T-helper 1 cell (primary cell): ENCODE measurements at places on chromosomes 2 and 18.

DNA sequence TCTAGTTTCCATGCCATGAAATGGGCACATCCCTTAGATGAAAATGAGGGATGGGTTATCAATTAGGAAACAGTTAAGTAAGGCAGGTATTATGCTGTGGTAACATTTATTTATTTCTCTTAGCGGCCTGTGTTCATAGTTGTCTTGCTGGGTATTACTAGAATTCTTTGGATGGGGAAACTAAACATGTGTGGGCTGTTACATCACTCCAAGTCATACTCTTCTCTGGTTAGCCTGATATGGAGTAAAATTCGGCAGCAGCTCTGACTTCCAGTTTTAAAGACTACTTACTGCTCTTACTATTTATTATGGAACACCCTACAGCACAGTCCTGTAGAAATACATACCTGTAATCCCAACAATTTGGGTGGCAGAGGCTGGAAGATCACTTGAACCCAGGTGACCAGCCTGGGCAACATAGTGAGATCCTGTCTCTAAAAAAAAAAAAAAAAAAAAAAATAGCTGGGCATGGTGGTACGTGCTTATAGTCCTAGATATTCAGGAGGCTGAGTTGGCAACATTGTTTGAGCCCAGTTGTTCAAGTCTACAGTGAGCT is 33.1 kb upstream of the RASGRP3 start:
- no peak for DNase-seq

DNA sequence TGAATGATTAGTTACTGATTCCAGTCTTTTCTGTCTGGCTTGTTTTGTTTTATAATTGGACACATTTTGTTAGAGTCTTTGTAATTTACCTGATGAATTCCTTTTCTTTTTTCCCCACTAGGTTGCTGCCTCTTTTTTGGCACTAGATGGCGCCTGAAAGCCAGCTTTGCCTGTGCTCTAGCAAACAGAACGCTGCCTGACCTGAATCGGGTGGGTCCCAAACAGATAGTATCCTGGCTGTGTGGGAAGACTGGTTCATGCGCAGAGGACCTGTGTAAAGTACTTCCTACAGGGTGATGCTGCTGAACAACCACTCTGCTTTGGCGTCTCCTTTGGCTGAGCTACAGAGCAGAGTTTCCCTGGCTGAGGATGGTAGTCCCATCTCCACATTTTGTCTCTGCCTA is 288.2 kb downstream of the IKZF2 start:
- DNase-seq, result no peak

- no peak for DNase-seq
Observed at GRCh38 chr18:26655525-26656430, 107.4 kb upstream of the KCTD1 start.

- DNase-seq, result no peak
Observed at GRCh38 chr2:236715491-236715961, 145.9 kb downstream of the ACKR3 start.

- DNase-seq, result no peak
Observed at GRCh38 chr2:138618971-138619370, 117.4 kb downstream of the SPOPL start.

DNA sequence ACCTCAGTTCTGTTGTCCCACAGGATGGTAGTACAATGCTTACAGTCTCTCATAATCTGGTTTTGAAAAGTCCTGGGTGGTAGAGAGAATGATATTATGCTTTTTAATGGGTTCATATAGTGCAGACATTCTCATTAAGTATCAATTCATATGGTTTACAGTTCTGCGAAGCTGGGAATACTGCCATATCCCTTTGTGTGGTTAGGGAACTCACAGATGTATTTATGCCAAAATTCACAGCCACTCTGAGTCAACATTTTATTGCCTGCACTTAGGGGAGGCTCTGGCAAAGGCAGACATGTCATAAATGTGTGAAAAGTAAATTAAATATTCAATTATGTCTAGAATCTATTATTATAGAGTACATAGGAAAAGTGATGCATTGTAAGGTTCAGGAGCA is 808.2 kb downstream of the SUCLG1 start:
- no peak for DNase-seq

DNA sequence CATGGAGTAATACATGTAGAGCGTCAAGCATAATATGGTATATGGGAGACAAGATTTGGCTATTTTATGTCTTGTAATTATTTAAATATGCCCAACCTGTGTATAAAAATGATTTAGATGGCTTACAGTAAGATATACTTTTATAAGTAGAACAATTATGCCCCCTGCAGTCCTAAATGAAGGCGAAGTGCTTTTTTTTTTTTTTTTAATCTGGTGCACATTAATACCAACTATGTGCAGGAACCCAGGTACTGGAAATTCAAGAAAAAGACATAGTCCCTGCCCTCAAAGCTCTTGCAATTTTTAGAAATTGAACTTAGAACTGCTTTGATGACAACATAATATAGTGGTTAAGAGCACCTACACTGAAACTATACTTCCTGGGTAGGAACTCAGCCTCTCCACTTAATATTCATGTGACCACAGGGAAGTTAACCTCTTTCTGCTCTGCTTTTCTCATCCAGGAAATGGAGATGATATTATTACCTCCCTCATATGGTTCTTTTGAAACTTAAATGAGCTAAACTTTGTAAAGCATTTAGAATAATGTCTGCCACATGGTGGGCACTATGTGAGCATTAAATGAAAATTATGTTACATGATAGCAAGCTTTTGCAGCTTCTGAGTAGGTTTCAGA is 38.1 kb downstream of the AFTPH start:
- no peak for DNase-seq

- no peak for DNase-seq
Observed at GRCh38 chr2:176088048-176088936, 4.2 kb upstream of the HOXD13 start.

DNA sequence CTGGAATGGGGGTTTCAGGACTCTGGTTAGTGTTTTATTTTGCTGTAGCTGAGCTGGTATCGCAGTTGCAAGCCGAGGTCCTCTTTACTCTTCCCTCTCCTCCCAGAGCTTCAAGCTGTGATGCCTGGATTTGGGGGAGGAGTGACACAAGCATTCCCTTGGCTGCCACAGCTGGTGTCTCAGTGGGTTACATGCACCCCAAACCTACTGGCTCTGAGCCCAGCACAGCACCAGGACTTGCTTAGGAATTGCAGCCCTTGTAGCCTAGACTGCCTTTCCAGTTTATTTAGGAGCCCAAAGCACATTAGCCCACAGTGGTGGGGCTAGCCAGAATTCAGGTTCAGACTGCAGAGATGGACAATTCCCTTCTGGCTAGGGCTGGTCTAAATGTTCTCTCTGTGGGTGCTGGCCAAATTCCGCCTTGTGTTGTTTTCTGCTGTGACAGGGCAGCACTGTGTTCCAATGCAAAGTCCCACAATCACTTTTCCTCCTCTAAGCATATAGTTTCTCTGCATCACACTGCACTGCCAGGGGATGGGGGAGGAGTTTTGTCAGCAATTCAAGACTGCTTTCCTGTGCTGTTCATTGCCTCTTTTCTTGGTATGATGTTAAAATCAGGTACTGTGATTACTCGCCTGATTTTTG is 122.8 kb downstream of the SLC4A10 start:
- DNase-seq, result no peak

DNA sequence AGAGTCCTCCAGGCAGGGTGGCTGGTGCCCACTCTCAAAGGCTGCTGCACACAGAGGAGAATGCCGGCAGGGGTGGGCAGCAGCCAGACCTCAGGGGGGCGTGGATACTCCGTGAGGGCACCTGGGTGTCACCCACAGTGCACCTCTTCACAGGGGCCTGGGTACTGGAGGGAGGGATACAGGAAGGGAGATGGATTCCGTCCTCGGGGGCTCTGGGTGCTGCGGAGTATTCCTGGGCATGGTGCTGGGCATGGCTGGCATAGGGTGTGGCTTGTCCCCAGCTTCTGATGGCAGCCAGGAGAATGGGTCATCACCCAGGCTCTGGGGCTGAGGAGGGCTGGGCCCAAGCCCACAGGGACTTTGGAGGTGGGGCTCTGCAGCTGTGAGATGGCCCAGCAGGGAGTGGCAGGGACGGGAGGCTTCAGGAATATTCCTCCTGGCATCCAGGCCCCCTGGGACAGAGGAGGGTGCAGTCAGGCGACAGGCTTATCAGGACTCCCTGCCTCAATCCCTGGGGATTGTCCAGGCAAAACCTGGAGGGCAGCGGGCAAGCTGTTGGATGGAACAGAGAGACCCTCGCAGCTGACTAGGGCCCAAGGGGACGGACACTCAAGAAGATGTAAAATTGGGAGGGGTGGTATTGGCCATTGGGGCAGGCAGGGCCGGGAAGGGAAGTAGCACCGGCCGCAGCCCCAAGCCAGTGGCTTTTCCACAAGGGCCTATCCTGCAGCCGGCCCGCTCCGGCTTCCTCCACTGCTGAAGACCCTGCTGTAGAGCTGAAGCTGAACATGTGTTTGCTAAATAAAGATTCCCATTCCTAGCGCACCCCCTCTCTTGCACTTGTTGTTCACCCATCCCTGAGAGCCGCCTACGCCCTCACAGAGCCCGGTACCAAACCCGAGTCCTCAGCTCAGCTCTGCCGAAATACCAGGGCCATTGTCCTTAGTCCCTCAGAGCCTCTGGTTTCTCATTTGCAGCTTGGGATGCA is 5.7 kb upstream of the KLHL30 start:
- DNase-seq, result peak; percentile 6

GRCh38 chr2:121804997-121805765 is 49.7 kb downstream of the TSN start:
- no peak for DNase-seq

GRCh38 chr18:80157708-80158343 is 48.8 kb downstream of the ADNP2 start:
- no peak for DNase-seq

DNA sequence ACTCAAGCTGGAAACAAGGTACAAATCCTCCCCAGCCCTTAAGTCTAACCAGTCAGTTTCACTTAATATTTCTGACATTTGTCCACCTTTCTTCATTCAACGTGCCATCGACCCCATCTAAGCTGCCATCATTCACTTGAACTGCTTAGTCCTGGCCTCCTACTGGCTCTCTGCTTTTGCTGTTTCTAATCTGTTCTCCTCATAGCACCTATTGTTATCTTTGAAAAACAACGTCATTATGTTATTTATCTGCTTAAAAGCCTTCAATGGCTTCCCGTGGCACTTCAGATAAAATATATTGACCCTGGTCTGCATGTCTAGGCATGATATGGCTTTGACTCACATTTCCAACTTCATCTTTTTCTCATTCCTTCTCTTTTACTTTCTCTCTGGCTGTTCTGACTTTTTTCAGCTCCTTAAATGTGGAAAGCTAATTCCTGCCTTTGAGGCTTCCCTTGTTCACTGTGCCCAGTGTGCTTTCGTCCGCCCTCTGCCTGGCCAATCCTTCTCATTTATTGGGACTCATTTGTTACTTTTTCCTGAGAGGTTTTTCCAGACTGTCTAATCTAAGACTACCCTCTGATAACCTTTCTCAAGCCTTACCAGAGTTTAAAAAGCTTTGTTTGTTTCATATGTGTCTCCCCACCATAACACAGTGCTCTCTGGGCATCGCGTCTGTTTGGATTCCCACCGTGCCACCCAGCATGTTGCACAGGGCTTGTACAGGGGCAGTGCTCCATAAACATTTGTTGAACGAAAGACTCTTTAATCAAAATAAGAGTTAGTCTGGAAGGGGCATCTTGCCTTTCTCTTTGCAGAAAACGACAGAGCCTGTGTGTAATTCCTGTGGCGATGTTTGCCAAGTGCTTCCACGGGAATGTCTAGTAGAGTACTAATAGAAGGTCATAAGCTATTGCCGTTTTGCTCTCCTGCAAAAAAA is 183.9 kb downstream of the FMNL2 start:
- no peak for DNase-seq

GRCh38 chr2:146576339-146577111 is 1268.3 kb upstream of the ACVR2A start:
- no peak for DNase-seq

- no peak for DNase-seq
Observed at GRCh38 chr2:27489118-27489497, 435 bp downstream of the IFT172 start.

GRCh38 chr2:190583507-190584337 is 49.2 kb upstream of the NEMP2 start:
- no peak for DNase-seq

DNA sequence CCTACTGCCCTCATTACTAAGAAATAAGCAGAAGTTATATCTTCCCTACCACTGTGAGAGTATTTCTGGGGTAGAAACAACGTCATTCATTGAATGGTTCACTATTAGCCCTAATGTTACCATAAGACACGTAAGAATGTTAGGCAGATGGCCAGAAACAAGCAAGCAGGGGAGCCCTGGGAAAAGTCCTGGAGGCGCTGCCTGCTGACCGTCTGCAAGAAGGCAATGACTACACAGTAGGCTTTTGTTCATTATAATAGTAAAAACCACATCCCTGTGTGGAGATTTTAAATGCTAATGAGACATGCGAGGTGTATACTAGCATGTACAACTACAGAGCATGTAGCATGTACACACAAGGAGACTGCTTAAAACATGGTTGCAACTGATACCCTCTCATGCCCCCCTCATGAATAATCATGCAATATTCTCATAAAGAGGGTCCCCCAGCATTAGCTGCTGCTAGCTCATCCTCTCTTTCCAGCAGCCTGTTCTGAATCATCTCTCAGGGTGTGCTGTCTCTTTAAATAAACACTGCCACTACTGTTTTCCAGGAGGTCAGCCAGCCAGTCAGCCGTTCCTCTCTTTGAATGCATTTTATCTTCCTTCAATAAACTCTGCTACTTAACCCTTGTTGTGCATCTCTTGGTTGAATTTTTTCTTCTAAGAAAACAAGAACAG is 23.6 kb downstream of the SUCLG1 start:
- no peak for DNase-seq

GRCh38 chr2:205759732-205760131 is 77.4 kb downstream of the NRP2 start:
- DNase-seq, result no peak

- DNase-seq, result no peak
Observed at GRCh38 chr2:239789711-239790110, 235.4 kb downstream of the NDUFA10 start.

GRCh38 chr2:234468503-234468902 is 28.4 kb downstream of the ARL4C start:
- no peak for DNase-seq

DNA sequence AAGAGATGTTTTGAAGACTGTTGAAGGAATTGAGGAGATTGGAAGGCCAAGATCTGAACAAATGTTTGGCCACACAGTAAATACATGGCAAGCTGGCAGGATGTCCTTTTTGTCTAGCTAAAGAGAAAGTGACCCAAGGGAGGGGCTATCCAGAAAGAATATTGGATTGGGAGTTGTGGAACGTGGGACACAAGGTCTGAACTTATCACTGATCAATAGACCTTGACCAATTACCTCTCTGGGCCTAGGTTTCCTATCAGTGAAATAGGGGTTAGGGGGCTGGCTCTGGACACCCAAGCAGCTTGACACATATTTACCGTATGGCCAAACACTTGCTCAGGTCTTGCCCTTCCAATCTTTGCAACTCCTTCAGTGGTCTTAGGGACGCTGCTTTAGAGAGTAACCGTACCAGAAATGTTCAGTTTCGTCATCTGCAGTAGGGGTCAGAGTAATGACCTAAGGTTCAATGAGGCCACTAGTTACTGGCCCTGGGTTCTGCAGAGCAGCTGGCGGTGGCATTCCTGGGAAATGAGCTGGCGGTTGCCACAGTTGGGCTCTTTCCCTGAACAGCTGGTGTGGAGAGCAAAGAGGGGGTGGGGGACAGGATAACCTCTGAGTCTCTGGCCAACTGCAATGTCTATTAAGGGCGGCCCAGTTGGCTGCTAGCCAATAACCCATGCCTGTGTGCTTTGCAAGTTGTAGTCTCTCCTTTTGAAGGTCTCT is 70.1 kb upstream of the STPG4 start:
- no peak for DNase-seq

GRCh38 chr18:65221736-65222135 is 529.1 kb upstream of the CDH7 start:
- no peak for DNase-seq

- no peak for DNase-seq
Observed at GRCh38 chr2:70400539-70400938, 98.7 kb upstream of the FAM136A start.
